ENCODE measurements at places on chromosomes 11 and 22.
A peak's percentile ranks its signal among the peaks of the same experiment; 100 is the strongest.

- peak overlapping the region; percentile 92 for H3K27ac ChIP-seq
- H3K4me1 ChIP-seq = peaks cover 82% of the 10 kb centered on the region
- no peaks in the 10 kb centered on the region for H3K27me3 ChIP-seq
- DNase-seq = no peak
Observed at GRCh38 chr11:8720868-8721608, 38.4 kb downstream of the RPL27A start.

DNA sequence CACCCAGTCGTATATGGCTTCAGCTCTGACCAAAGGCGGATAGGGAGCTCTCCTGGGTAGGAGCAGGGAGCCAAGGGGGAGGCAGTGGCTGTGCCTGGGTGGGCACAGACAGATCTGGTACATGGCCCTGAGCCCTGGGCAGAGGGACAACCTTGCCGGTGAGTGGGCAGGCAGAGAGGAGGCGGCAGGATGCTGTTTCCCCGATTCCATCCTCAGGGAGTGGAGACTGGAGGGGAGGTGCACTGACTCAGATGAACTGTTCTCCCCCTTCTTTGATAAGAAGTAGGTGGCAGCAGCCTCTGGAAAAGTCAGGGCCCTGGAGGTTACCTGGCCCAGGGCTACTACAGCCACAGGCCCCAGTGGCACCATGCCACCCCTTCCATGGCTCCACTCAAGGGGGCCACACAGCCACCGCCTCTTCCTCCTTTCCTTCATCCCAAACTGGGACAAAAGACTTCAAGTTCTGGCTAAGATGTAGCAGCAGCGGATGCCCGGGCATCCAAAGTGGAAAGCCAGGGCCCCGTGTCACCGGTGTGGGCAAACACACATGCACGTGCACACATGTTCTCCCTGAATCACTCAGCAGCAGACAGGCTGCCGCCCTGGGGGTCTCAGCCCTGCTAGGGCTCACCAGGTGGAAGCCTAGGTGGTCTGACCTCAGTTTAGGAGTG lies 13.4 kb downstream of the CXCR5 start:
- no peak for DNase-seq
- peaks cover 54% of the 10 kb centered on the region for H3K4me1 ChIP-seq
- H3K27me3 ChIP-seq = peaks cover 2% of the 10 kb centered on the region
- H3K27ac ChIP-seq = peak overlapping the region; percentile 93
- H3K4me3 ChIP-seq = no peak overlapping the region

DNA sequence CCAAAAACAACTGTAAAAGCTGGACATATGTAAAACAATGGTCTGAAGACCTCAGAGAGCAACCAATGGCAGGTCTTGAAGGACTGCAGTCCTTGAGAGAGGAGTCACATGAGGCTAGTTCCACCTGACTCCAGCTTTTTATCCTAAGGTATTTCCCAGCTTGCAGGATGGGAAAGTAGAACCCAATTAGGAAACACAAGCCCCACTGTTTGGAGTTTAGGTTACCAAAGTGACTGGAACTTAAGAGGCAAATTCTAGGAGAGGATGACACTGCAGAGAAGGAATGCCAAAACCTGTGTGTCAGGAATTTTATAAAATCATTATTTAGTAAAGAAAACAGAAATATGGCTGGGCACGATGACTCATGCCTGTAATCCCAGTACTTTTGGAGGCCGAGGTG lies 18.4 kb downstream of the OR2AT4 start:
- no peak for DNase-seq
- no peaks in the 10 kb centered on the region for H3K4me1 ChIP-seq
- no peak overlapping the region for H3K27ac ChIP-seq

DNA sequence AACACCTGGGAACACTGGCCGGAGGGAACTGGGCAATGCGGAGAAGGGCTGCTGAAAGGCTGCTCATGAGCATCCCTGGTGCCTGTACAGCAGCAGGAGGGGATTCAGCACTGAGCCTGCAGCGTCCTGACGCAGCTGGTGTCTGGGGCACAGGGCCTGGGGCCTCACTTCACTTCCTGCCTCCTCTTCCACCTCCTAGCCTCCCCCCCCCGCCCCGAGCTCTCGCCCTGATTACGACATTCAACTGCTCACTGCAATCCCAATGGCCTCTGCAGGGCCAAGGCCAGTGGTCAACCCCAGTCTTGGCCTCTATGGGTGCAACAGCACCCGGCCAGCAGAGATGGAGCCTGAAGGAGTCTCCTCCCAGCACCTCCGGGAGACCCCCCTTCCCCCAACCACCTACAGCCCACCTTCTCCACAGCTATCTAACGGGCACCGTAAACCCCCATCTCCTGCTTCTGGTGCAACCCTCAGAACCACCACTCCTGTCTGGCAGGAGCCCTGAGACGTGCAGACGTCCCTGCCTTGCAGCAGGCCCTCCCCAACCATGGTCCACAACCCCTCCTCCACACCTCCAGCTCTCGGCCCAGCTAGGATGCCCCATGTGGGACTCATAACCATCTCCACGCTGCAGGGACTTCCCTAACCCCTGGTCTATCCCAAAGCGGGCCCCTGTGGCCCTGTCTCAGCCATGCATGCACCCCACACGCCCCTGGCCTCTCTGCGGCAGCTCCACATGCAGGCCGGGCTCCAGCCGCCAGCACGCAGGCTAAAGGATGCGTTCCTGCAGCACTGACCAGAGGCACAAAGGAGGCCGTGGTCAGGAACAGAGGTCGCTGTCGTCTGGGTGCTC lies 38.2 kb downstream of the BRD1 start:
- H3K4me3 ChIP-seq = no peak overlapping the region
- DNase-seq = no peak
- H3K27me3 ChIP-seq = peaks cover 3% of the 10 kb centered on the region
- H3K36me3 ChIP-seq = peaks cover 54% of the 10 kb centered on the region
- peaks cover 14% of the 10 kb centered on the region for H3K4me1 ChIP-seq

- H3K36me3 ChIP-seq = no peaks in the 10 kb centered on the region
- no peak overlapping the region for H3K4me3 ChIP-seq
- H3K27me3 ChIP-seq = peaks cover 11% of the 10 kb centered on the region
- H3K4me1 ChIP-seq = no peaks in the 10 kb centered on the region
Observed at GRCh38 chr11:36724742-36725385, 126.8 kb upstream of the RAG2 start.

- peaks cover 81% of the 10 kb centered on the region for H3K36me3 ChIP-seq
- no peak overlapping the region for H3K27ac ChIP-seq
- no peak overlapping the region for H3K4me3 ChIP-seq
- DNase-seq = no peak
- no peaks in the 10 kb centered on the region for H3K27me3 ChIP-seq
Observed at GRCh38 chr22:43995798-43996169, 28.3 kb upstream of the PARVB start.

GRCh38 chr11:6613496-6613895 lies 1.5 kb upstream of the TAF10 start:
- H3K4me3 ChIP-seq = no peak overlapping the region
- DNase-seq = no peak
- H3K36me3 ChIP-seq = peaks cover 37% of the 10 kb centered on the region
- no peak overlapping the region for H3K27ac ChIP-seq
- peaks cover 4% of the 10 kb centered on the region for H3K4me1 ChIP-seq
- no peaks in the 10 kb centered on the region for H3K27me3 ChIP-seq

DNA sequence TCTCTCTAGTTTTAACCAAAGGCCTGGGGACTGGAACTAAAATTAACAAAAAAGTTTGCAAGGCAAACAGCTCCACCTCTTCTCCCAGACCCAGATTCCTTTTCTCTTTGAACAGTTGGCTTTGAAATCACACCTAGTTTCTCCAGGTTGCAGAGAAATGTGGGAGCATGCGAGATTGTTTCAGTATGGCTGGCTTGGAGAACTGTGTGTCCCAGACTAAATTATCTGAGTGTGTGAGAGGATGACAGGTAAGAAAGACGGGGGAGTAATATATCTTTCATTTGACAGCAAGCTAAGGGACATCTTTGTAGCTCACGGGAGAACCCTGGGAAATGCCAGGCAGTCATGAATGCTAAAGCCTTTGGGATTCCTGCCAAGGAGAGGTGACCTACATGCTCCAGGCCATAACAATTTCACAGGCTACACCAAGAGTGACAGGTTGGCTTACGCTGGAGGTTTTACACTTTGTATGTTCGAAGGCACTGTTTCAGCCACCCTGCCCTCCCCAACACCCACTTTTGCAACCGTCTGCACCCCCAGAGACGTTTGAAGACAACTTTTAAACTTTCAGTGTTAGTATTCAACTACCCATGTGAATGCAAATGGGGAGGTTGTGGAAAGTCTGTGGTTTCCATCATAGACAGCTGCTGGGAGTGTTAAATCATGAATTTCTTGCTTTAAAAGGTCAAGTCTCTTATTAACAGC lies 109.3 kb upstream of the SNX19 start:
- no peak overlapping the region for H3K4me3 ChIP-seq
- no peaks in the 10 kb centered on the region for H3K36me3 ChIP-seq
- H3K4me1 ChIP-seq = peaks cover 6% of the 10 kb centered on the region
- no peak for DNase-seq
- peaks cover 13% of the 10 kb centered on the region for H3K27me3 ChIP-seq

DNA sequence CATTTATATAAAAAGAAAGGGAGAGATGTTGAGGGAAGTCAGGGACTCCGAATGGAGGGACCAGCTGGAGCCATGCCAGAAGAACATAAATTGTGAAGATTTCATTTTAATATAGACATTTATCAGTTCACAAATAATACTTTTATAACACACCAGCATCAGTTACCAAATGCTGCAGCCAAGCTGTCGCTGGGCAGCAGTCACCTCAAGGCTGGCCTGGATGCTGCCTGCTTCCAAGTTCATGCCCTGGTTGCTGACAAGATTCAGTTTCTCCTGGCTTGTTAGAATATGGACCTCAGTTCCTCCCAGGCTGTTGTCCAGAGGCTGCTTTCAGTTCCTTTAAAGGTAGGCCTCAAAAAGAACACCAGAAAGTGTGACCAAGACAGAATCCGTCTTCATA lies 30.8 kb upstream of the ALDH3B2 start:
- H3K36me3 ChIP-seq = no peaks in the 10 kb centered on the region
- H3K4me1 ChIP-seq = peaks cover 18% of the 10 kb centered on the region
- no peak overlapping the region for H3K4me3 ChIP-seq

DNA sequence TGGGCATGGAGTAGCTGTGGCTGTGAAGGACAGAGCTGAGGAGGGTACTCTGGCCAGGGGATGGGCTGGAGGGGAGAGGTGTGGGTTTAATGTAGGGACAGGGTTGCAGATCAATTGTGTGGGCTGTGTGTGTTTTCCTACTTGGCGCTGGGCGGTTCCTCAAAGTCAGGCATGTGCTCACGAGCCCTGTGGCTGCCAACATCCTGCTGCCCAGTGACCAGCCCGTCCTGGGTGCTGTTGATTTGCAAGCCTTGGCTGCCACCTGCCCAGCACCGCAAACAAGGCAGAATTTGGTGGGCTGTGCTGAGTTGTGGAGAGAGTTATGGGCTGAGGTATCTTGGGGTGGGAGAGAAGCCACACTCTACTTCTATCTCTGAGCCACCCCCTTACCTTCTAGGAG lies 69.2 kb downstream of the SCN3B start:
- peaks cover 4% of the 10 kb centered on the region for H3K36me3 ChIP-seq
- no peak for DNase-seq
- peaks cover 19% of the 10 kb centered on the region for H3K27me3 ChIP-seq
- H3K27ac ChIP-seq = peak overlapping the region; percentile 88
- peaks cover 44% of the 10 kb centered on the region for H3K4me1 ChIP-seq

DNA sequence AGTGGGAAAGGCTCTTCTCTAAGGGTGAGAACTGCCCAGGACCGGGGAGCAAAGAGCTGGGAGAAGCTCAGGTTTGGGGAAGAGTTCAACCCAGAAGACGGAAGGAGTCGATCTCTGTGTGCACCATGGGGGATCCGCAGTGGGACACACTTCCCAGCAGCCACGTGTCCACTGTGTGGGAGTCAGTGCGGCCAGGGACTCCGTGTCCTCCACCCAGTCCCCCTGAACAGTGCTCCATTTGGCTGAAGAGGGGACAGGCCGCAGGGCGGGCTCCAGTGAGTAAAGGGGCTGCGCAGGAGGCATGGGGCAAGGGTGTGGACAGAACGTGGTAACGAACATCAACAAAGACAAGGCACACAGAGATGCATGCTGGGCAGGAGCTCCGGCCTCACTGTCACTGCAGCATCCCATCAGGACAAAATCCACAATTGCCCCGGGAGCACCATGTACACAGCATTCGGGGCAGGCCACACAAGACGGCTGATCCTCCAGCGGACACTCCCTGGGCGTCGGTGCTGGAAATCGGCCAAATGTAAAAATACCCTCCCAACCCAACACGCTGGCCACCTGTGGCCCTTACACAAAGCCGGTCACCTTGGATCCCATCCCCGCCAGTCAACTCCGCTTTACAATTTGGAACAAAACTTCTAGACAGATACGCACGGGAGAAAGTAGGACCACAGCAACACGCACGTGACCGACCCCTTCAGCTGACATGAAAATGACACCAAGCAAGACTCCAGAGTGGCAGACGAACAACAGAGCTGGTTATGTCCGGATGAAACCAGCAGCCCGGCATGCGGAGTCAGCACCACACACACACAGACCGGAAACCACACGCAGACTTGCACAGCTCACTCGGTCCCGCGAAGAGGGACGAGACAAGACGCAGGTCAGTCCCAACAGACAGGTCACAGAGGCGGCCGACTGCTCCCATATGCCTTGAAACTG lies 366.8 kb downstream of the SHANK2 start:
- peaks cover 7% of the 10 kb centered on the region for H3K27me3 ChIP-seq
- H3K36me3 ChIP-seq = no peaks in the 10 kb centered on the region
- H3K4me1 ChIP-seq = peaks cover 30% of the 10 kb centered on the region
- no peak overlapping the region for H3K4me3 ChIP-seq
- DNase-seq = no peak

GRCh38 chr22:38132136-38132535 lies 21.7 kb upstream of the BAIAP2L2 start:
- peaks cover 5% of the 10 kb centered on the region for H3K4me1 ChIP-seq
- no peak overlapping the region for H3K4me3 ChIP-seq
- H3K27me3 ChIP-seq = no peaks in the 10 kb centered on the region

DNA sequence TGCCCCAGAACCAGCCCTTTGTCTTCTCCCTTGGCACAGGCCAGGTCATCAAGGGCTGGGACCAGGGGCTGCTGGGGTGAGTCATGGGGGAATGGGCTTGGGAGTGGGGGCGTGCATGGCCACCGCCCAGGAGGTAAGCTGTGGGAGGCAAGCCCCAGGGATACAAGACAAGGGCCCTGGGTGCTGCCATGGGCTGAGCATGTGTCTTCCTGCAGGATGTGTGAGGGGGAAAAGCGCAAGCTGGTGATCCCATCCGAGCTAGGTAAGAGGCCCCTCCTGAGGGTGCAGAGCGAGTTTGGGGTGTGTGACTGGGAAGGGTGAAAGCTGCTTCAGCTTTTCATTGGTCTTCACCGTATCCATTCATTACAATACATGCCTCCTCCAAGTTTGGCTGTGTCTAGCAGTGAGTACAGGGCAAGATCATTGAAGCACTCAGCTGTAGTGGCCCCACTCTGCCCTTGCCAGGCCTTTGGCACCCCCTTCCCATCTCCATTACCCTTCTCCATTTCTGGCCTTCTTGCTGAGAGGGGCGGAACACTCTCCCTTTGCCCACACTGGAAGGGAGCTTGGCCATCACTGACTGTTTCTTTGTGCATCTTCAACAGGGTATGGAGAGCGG lies 2.5 kb downstream of the FKBP2 start:
- peak overlapping the region; percentile 45 for H3K27ac ChIP-seq
- H3K4me3 ChIP-seq = peak overlapping the region; percentile 87
- peaks cover 6% of the 10 kb centered on the region for H3K36me3 ChIP-seq
- no peak for DNase-seq

Data from nephron progenitor cell (in vitro differentiated cells).